ENCODE measurements at places on chromosomes 1 and 21.

DNA sequence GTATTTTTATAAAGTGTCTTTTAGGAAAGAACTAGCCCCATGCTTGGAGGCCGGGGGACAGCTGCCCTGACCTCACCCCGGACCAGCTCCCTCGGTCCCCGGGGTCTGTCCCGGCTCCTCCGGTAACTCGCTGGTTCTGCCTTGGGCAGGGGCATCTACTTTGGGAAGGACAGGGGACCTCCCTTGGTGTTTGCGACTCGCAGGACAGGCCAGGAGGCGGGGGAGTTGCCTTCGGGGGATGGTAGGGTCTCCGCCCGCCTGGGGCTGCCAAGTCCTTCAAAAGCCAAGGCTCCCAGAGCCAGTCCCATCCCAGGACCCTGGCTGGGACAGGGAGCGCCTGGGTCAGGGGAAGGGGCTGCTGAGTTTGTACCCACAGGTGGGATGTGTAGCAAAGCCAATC lies 157.9 kb downstream of the PEX14 start:
- DNase-seq, result no peak

- no peak for DNase-seq
Measured at GRCh38 chr1:3019516-3020051, 1.7 kb upstream of the ACTRT2 start.

- no peak for DNase-seq
Measured at GRCh38 chr1:6367381-6368012, 26.1 kb downstream of the ACOT7 start.

- peak; percentile 29 for DNase-seq
Measured at GRCh38 chr21:40054403-40054802, 187.2 kb downstream of the PCP4 start.

DNA sequence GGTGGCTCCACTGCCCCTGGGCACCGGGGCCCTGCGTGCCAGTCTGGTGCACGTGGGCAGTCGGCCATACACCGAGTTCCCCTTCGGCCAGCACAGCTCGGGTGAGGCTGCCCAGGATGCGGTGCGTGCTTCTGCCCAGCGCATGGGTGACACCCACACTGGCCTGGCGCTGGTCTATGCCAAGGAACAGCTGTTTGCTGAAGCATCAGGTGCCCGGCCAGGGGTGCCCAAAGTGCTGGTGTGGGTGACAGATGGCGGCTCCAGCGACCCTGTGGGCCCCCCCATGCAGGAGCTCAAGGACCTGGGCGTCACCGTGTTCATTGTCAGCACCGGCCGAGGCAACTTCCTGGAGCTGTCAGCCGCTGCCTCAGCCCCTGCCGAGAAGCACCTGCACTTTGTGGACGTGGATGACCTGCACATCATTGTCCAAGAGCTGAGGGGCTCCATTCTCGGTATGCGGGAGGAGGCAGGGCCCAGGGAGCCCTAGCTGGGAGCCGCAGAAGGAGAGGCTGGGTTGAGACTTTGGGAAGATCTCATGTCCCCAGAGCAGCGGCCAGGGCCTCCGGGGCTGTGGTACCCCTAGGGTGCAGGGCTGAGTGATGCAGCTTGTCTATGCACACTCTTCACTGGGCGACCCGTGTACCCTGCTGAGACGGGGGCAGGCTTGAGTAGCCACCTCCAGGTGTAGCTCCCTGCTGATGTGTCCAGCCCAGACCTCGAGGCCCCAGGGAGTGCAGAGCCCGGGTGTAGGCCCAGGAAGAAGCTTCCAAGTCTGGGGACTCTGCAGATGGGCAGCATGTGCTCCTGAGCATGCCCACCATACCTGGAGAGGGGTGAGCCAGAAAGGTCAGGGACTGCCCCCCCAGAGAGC lies 1.8 kb downstream of the VWA1 start:
- DNase-seq, result no peak

DNA sequence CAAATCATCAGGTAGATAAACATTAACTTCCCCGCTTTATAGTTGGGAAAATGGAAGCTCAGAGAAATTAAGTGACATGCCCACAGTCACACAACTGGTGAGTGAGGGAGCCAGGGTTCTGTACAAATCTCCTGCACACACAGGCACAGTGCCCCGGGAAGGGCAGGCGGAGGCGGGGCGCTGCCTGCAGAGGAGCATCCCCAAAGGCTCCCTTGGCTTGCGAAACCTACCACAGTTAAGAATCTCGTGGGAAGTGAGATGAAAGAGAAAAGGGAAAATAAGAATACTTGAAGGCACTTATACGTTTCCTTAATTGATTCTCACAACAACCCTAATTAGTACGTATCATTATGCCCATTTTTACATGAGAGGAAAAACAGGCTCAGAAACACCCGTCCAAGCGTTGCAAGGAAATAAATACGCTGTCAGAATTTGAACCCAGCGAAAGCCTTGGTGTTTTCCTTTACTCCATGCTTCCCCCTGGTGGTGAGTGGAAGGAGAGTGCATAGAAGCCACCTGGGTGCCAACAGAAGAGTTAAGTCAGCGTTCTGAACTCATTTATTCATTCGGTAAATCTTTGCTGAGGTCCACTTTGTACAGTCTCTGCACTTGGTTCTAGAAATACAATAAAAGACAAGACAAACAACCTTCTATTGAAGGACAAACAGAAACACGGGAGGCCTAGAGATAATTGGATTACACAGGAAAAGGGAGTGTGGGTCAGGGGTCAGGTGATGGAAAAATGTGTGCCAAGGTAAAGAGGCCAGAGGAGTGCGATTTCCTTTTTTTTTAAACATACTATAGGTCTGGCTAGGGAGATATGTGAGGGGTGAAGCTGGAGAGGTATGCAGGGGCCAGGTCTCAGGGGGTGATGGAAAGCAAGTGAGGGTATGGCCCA lies 28.4 kb downstream of the ACP6 start:
- DNase-seq, result peak; percentile 39

DNA sequence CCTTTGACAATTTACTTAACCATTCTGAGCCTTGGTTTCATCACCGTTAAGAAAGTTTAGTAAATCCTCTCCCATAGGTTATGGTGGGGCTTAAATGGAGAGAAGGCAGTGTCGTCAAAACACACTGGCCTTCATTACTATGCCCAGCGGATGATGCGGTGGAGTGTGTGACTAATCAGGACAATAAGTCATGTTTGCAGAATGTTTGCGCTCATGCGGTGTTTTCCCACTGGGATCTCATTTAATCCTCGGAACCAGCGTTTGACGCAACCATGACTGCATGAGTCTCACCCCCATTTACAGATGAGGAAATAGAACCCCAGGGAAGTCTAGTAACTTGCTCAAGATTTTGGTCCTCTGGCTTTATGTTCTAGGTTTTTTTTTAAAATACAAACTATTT lies 17.5 kb downstream of the SLC26A9 start:
- DNase-seq, result peak; percentile 33

DNA sequence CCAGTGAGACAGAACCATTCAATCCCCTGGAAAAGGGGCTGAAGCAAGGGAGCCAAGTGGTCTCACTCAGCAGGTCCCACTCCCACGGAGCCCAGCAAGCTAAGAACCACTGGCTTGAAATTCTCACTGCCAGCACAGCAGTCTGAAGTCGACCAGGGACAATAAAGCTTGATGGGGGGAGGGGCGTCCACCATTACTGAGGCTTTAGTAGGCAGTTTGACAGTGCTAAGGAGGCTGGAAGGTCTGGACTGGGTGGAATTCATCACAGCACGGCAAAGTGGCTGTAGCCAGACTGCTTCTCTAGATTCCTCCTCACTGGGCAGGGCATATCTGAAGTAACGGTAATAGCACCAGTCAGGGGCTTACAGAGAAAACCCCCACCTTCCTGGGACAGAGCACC lies 105.4 kb upstream of the GORAB start:
- DNase-seq, result no peak

DNA sequence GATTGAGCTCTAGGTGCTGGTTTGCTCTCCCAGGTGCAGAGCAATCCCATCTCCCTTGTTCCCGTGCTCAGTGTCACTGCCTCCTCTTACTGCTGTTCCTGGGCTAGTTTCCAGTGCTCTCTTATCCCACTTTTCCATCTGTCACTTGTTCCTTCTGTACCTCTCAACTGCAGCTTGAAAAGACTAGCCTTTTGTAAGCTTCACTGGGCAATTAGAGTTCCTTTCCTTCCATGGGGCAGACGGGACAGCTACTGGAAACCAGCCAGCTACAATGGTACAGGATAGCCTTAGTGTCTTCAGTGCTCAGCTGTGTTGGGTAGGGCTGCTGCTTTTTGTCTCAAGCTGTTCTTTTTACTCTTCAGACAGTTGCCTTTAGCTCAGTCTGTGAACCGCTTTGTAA lies 31.6 kb downstream of the AGT start:
- no peak for DNase-seq

GRCh38 chr1:166876540-166876838 lies 425 bp upstream of the TADA1 start:
- no peak for DNase-seq

GRCh38 chr1:247517795-247518612 lies 18.2 kb downstream of the OR2C3 start:
- DNase-seq, result no peak

- DNase-seq, result no peak
Measured at GRCh38 chr1:116380499-116381242, 7.6 kb downstream of the ATP1A1 start.

GRCh38 chr21:37700641-37701202 lies 215.5 kb downstream of the KCNJ6 start:
- DNase-seq, result peak; percentile 69

- no peak for DNase-seq
Measured at GRCh38 chr1:22204989-22205913, 62.4 kb upstream of the WNT4 start.

DNA sequence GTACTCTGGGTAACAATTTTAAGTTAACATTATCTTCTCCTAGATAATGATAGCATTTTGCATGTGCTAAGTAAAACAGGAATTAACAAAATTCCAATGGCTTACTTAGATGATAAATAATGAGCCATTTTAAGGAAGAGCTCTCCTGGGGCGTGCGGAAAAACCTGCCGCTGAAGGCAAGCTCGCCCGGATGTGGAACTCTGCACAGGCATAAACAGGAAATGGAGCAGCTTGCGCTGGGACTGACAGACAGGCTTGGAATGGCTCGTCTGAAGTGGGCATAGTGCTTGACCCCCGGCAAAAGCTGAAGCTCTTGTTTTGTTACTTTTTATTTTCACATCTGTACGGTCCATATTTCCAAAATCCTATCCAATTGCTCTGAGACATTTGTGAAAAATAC lies 169.2 kb downstream of the ZNF281 start:
- no peak for DNase-seq

DNA sequence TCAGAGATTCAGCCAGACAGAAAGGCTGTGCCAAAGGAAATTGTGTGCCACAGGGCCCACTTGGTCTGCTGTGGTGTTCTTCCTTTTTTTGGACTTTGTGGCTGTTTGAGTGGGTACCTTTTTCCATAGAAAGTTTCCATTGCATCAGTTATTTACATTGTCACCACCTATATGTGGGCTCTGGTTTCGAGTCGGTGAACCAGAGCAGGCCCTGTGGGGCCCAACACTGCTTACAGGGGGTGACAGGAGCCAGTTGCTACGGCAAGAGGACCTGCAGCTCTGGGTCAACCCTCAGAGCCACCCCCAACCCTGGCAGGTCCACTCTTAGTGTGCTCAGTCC lies 157.0 kb upstream of the EDN2 start:
- DNase-seq, result no peak

DNA sequence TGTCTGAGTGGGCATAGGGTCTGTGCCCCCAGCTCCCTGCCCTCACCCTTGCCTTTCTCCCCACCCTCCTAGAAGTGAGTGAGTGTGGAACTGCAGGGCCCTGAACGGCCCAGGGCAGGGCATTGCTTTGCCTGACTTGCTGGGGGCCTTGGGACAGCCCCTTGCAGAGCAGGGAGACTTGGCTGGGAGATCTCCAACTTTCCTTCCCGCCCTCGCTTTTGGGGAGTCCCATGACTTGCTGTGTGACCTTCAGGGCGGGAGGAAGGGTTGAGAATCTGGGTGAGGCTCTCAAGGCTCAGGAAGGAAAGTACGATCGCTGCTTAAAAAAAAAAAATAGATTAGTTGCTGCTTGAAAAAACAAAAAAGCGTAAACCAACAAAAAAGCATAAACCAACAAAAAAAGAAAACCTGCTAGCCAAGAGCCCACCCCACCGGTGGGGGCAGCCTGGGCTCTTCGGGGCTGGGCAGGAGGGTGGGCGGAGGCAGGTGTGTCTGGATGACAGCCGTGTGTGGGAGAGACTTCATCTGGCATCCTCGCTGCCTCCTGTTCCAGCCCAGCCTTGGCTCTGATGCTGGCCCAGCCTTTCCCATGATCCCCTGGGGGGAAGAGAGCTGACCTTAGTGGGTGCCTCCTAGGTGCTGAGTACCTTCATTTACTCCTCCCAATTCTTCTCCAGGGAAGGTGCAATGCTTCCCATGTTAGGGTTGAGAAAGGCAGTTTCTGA lies 6.5 kb downstream of the NBL1 start:
- DNase-seq, result no peak

GRCh38 chr1:52559875-52560274 lies 7.0 kb upstream of the TUT4 start:
- no peak for DNase-seq

DNA sequence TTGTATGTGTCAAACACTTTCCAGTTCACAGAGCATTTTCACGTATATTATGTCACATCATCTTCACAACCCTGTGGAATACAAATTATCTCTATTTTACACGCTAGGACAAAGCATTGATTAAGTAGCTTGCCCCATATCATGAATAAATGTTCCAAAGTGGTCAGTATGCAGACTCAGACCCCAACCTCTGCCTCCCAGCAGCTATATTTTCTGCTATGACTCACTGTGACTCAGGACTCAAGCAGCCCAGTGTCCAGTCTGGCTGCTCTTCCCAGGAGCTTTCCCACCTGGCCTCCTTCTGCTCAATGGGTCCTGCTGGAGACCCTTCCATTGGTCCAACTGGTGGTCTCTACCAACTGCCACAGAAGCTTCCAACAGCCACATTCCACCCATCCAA lies 56.0 kb upstream of the RAP1A start:
- peak; percentile 36 for DNase-seq

DNA sequence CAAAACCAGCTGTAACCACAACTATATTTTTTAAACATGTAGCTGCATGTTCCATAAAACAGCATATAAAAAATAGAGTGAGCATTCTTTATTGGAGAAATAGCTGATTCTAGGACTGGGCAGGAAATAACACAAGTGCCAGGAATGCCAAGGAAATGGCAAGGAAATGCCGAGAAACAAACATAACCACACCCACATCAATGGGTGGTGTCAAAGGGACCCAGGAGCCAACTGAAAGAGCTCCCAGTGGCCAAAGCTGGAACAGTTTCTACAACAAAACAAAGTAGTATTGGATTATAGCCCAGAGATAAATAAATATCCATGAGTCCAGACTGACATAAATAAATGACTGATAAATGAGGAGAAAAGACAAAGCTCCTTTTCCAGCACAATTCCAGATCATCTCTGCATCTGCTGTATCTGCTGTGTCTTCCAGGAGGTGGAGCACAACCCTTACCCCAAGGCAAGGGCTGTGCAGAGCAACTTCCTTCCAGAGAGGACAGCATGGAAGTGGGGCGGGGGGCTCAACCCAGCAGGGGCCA lies 28.1 kb downstream of the ADARB1 start:
- no peak for DNase-seq
